ENCODE measurements at places on chromosomes 3 and 15. TPM values are rescaled to one million over a fixed set of nuclear protein-coding genes. Genes with fewer than 3 reads are reported as not detected.
A peak's percentile ranks its signal among the peaks of the same experiment; 100 is the strongest.

- DNase-seq = no peak
Observed at GRCh38 chr15:66950114-66950513, 115.3 kb upstream of the SMAD3 start.

DNA sequence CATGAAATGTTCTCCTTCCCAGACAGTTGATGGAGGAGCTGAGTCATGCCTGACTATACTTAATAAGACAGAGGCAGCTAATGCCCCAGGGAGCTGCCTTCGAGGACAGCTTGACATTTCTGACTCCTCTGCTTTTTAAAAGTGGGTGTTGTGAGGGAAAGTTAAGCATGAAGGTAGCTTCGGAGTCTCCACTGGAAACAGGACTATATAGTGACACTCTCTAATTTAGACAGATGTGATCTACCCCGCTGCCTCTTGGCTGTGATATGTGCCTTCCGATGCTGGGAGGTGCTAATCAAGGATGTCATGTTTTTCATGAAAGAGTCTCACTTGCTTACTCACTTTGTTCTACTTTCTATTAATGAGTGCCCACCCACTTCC is 72.7 kb downstream of the IL1RAP start:
- DNase-seq = peak; percentile 62

GRCh38 chr3:129961141-129961541 is 13.4 kb upstream of the TRH start:
- DNase-seq = peak; percentile 11

Gene SH3BP5
- total RNA-seq = 39.3 TPM

GRCh38 chr15:80926126-80926525 is 63.5 kb downstream of the MESD start:
- DNase-seq = no peak

Gene HIGD1A
- total RNA-seq = 48.2 TPM

GRCh38 chr3:188649521-188649920 is 495.6 kb downstream of the LPP start:
- no peak for DNase-seq

DNA sequence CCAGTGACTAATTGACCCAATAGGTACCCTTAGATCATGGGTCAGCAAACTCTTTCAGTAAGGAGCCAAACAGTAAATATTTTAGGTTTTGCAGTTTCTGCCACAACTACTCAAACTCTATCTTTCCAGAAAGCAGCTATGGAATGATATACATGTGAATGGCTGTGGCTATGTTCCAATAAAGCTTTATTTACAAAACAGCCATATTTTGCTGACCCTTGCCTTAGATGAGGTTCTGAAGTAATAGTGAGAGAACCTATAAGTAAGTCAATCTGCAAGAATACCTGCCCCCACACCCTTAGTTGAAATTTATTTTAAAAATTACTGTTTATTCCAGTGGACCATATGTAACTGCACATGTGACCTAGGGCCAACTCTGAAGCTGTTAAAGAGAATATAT is 134.0 kb downstream of the CMSS1 start:
- DNase-seq = no peak

Gene SRGAP3
- 12.9 TPM for total RNA-seq

Measured in PC-9 (cell line).